Vagina (tissue), 2 donors: ENCODE measurements at places on chromosomes 2 and 18.

GRCh38 chr2:60541056-60541651, 12.3 kb downstream of the BCL11A start:
- DNase-seq = no peak

GRCh38 chr2:150472511-150472899, 15.0 kb downstream of the RND3 start:
- DNase-seq = no peak

DNA sequence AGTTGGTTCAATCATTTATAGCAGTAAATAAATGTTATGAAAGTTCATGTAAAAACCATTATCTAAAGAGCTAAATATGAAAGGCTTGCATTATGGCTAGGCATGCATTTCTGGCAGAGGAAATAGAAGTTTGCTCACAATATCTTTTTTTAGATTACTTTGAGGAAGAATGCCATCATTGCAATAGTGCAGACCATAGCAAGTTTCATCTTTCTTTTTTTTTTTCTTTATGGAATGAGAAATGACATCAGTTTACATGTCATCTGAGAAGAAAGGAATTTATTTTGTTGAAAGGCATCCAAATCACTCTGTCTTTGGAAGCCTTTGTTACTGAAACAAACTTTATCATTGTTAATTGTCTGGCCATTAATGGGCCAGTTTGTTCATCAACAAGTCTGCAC, 74.5 kb upstream of the NCKAP5 start:
- no peak for DNase-seq

DNA sequence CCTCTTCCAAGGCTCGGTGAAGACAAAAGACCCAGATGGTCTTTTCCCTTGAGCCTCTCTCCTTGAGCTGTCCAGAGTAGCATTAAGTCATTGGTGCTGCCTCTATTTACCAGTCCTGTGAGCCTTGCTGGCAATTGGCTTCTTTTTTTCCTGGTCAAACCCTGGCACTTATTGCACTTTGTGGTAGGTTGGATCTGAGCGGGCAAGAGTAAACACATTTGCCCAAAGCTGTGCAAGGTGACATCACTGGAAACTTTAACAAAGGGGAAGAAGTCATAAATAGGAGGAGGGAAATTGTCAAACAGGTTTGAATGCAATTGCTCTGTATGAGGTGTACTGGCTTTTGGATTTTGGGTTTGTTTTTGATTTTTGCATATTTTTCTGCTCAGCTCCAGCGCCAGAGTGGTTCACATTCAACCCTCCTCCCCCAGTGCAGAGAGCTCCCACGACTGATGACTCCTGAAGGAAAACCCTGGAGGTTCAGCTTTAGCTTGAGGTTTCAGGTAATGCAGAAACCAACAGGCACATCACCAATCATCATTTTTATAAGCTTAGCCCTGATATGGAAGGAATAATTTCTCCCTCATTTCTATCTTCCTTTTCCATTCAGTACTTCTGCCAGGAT, 8.3 kb downstream of the KCNE4 start:
- no peak for DNase-seq

DNA sequence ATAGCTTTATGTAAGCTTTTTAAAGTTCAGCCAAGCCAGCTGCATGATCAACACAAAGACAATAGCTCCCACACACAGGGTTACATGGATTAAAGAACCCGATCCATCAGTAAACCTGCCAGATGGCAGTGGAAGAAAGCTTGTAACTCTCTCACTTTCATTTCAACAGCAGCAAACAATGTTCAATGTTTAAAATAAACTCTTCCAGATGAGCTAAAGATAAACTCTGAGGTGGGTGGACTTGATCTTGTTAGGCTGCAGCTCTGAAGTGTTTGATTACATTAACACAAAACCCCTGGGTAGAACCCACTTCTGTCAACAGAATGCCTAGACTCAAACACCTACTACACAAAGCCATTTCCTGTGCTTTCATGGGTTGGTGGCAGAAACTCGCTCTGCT, 13.9 kb downstream of the RDH14 start:
- no peak for DNase-seq

- DNase-seq = no peak
Measured at GRCh38 chr2:56508662-56509061, 324.9 kb downstream of the CCDC85A start.

DNA sequence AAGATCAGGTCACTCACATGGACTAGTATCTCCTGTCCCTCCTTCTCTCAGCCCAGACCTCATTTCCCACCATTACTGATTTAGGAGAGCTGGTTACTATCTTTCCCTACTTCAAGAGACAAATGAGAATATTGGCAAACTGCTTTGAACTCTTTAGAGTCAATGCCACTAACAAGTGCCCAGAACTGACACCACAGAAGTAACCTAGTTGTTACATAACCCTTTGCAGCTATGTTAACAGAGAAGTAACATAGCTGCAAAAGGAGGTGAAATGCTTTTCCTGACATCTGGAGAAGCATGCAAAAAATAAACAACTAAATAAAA, 30.0 kb downstream of the TGFA start:
- DNase-seq = no peak

DNA sequence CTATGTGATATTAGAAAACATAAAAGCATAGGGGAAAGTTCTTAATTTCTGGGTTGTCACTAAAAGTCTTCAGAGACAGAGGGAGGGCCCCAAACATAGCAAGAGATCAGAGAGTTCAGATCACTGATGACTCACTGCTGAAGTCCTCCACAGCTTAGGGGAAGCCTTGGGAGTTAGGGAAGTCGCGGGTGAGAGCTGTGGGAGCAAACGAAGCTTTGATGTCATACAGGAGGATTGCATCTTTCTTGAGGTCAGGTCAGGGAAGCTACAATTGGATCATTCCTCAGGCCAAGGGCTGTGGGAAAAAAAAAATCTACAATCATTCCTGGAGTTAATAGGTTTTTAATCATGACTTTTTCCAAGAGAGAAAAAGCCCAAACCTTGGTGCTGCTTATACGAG, 96.2 kb downstream of the COPS8 start:
- no peak for DNase-seq

GRCh38 chr2:170488807-170489206, 226.3 kb upstream of the SP5 start:
- no peak for DNase-seq

DNA sequence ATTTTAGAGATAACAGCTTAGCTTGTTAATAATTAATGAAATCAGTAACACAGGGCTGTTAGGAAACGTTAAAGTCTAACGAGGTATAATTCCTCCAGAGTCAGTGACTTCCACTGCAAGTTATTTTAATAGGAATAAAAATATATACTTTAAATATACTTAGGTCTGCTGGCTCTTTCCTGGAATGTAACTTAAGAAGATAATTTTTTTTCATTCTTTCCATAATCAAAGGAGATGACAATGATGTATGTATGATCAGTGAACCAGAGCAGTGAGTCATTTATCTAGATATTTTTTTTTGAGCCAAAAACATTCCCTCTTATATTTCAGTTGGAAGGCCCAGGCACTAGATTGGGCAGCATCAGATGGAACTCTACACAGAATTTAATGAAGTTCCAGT, 104.2 kb upstream of the LYPD1 start:
- DNase-seq = no peak
